ENCODE measurements at places on chromosomes 12 and 14.

DNA sequence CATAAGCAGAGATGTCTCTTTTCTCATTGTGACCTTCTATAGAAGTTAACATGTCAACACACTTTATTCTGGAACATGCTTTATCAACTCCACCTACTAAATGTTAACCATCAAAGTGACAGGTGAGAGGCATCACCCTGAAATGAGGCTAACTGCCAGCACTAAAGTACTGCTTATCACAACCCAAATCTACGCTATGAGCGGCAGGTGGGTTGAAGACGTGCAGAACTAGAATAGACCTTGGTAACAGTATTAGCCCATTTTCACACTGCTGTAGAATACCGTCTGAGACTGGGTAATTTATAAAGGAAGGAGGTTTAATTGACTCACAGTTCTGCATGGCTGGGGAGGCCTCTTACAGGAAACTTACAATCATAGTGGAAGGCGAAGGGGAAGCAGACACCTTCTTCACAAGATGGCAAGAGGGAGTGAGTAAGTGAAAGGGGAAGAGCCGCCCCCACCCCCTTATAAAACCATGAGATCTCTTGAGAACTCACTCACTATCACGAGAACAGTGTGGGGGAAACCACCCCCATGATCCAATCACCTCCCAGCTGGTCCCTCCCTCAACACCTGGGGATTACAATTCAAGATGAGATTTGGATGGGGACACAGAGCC lies 359.0 kb downstream of the SEC23A start:
- H3K36me3 ChIP-seq: no peaks in the 10 kb centered on the region
- no peak overlapping the region for H3K4me3 ChIP-seq
- no peak for DNase-seq
- no peak overlapping the region for H3K27ac ChIP-seq

GRCh38 chr12:48285751-48286650 lies 64.7 kb downstream of the ZNF641 start:
- H3K27me3 ChIP-seq: peaks cover 7% of the 10 kb centered on the region
- H3K4me3 ChIP-seq: no peak overlapping the region
- DNase-seq: no peak

- H3K36me3 ChIP-seq: no peaks in the 10 kb centered on the region
- H3K27ac ChIP-seq: no peak overlapping the region
- DNase-seq: no peak
- peaks cover 5% of the 10 kb centered on the region for H3K27me3 ChIP-seq
- H3K4me3 ChIP-seq: no peak overlapping the region
- no peaks in the 10 kb centered on the region for H3K4me1 ChIP-seq
Observed at GRCh38 chr12:56898938-56899337, 35.3 kb downstream of the SDR9C7 start.

- peaks cover 24% of the 10 kb centered on the region for H3K4me1 ChIP-seq
- peaks cover 90% of the 10 kb centered on the region for H3K27me3 ChIP-seq
- no peak for DNase-seq
- no peak overlapping the region for H3K4me3 ChIP-seq
Observed at GRCh38 chr12:102961466-102961855, 4.0 kb downstream of the ASCL1 start.

DNA sequence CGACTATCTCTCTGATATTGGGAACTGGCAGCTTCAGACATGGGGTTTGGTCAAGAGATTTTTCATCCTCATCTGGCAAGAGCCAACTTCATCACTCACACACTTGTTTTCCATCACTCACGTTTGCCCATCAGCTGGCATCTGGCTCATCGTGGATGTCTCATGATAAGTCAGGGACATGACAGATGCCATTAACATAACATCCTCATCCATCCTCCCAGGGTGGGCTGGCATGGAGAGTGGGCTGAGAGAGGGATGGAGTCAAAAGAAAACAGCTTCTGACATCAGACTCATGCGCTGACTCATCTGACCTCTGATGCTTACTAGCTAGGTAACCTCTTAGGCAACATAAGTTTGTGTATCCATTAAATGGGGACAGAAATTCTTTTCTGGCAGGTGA lies 1.8 kb upstream of the VSX2 start:
- no peak overlapping the region for H3K4me3 ChIP-seq
- peaks cover 88% of the 10 kb centered on the region for H3K27me3 ChIP-seq
- peaks cover 3% of the 10 kb centered on the region for H3K36me3 ChIP-seq
- peaks cover 15% of the 10 kb centered on the region for H3K4me1 ChIP-seq
- DNase-seq: no peak
- H3K27ac ChIP-seq: no peak overlapping the region

DNA sequence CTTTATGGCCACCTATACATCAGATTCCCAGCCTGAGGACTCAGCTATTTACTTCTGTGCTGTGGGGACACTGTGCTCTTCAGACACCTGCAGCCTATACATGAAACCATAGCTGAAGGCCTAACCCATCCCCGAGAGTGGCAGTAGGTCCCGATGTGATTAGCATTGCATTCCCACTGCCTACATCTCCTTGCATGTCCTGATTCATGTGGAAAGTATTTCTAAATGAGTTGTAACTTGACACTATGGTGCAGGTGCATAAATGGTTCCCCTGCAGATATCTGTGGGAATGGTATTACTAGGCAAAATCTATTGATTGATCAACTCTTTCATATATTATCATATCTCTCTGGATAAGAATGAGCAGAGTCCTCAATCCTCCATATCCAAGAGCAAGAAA lies 433.5 kb downstream of the DAD1 start:
- H3K4me3 ChIP-seq: no peak overlapping the region
- H3K27ac ChIP-seq: no peak overlapping the region
- peaks cover 2% of the 10 kb centered on the region for H3K4me1 ChIP-seq
- no peak for DNase-seq
- H3K36me3 ChIP-seq: no peaks in the 10 kb centered on the region

GRCh38 chr14:64734990-64735389 lies 30.8 kb downstream of the PLEKHG3 start:
- no peak overlapping the region for H3K27ac ChIP-seq
- no peaks in the 10 kb centered on the region for H3K27me3 ChIP-seq
- H3K36me3 ChIP-seq: peaks cover 88% of the 10 kb centered on the region
- DNase-seq: peak; percentile 42
- H3K4me3 ChIP-seq: no peak overlapping the region

GRCh38 chr12:76216585-76217472 lies 131.4 kb downstream of the BBS10 start:
- no peak overlapping the region for H3K4me3 ChIP-seq
- no peak for DNase-seq
- H3K27ac ChIP-seq: no peak overlapping the region
- no peaks in the 10 kb centered on the region for H3K4me1 ChIP-seq

GRCh38 chr14:38065106-38065762 lies 142.5 kb upstream of the SSTR1 start:
- DNase-seq: no peak
- no peak overlapping the region for H3K4me3 ChIP-seq
- no peaks in the 10 kb centered on the region for H3K4me1 ChIP-seq

DNA sequence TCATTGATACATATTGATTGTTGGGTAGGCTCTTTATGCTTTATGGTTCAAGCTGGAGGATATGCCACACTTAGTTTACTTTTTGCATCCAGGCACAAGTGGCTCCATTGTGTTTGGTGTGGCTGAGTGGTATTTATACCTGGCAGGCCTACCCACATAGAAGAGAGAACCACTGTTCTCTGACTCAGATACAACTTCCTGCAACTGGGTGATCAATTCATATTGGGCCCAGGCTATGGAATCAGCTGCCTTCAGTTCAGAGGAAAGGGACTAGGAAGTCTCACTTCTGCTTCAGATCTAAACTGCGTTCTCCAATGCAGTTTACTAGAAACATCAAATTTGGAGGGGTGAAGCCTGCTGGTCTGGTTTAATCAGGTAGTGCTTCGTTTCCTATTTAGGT lies 49.8 kb upstream of the LRRK2 start:
- H3K4me1 ChIP-seq: no peaks in the 10 kb centered on the region
- no peak for DNase-seq
- no peak overlapping the region for H3K27ac ChIP-seq

DNA sequence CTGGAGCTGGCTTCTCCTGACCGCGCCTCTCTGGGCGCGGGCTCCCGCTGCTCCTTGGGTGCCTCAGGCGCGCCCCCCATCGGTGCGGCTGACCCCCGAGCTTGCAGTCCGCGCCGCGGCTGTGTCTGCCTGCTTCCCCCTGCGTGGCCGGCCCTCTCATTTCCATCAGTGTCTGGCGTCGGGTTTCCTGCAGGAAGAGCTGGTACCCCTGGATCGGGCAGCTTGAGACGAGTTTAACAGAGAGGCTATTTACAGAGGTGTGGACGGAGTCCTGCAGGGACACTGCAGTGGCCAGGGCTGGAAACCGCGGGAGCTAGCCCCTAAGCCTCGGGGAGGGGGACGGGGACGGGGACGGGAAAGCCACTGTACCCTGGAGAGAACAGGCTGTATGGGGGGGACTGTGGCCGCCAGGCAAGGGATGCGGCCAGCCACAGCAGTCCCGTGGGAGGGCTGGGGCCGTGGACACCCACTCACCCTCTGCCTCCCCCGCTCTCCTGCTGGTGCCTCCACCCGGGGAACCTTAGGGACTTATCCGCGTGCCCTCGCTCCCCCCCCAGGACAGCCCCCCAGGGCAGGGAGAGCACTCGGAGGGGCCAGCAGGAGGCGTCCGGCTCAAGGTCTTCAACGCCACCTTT lies 3.7 kb upstream of the CACNA2D4 start:
- DNase-seq: no peak
- no peak overlapping the region for H3K27ac ChIP-seq
- no peaks in the 10 kb centered on the region for H3K4me1 ChIP-seq
- peaks cover 29% of the 10 kb centered on the region for H3K27me3 ChIP-seq
- H3K4me3 ChIP-seq: no peak overlapping the region
- H3K36me3 ChIP-seq: no peaks in the 10 kb centered on the region

GRCh38 chr12:84397846-84398245 lies 514.8 kb downstream of the SLC6A15 start:
- no peak overlapping the region for H3K4me3 ChIP-seq
- no peak overlapping the region for H3K27ac ChIP-seq
- no peaks in the 10 kb centered on the region for H3K4me1 ChIP-seq
- no peak for DNase-seq

DNA sequence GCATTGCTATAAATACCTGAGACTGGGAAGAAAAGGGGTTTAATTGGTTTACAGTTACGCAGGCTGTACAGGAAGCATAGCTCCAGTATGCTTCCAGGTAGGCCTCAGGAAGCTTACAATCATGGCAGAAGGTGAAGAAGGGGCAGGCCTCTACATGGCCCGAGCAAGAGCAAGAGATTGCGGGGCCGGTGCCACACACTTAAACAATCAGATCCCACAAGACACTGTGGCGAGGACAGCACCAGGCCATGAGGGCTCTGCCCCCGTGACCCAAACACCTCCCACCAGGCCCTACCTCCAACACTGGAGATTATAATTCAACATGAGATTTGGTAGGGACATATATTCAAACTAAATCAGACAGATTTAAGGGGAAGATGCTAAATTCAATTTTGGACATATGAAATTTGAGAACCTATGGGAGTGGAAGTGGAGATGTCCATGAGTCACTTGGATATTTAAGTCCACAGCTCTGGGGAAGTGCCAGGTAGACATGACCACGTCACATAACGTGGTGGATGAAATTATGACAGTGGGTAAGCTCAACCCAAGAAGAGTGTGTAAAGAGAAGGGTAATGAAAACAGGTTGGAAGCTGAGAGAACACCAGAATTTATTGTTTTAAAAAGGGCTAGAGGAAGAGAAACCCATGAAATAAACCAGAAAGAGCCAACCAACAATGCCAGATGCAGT lies 1.5 kb upstream of the LTA4H start:
- H3K4me3 ChIP-seq: no peak overlapping the region
- no peaks in the 10 kb centered on the region for H3K27me3 ChIP-seq
- peaks cover 2% of the 10 kb centered on the region for H3K4me1 ChIP-seq

DNA sequence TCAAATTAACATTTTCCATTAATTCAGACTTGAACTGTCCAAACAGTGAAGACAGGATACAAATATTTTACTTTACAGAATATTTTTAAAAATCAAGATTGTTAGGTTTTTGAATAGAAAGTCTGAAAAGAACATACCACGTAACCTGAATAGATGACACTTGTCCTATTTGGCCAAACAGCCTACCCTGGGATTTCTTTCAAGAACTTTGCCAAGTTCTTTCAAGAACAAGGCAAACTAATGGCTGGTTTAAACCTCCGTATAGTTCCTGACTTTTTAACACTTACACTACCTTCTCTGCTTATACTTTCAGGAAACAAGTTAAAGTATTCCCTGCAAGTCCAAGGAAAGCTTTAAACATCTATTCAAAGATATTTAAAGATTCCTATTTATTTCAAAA lies 35.0 kb downstream of the MAP4K5 start:
- H3K4me1 ChIP-seq: no peaks in the 10 kb centered on the region
- peaks cover 2% of the 10 kb centered on the region for H3K36me3 ChIP-seq
- no peak overlapping the region for H3K27ac ChIP-seq

DNA sequence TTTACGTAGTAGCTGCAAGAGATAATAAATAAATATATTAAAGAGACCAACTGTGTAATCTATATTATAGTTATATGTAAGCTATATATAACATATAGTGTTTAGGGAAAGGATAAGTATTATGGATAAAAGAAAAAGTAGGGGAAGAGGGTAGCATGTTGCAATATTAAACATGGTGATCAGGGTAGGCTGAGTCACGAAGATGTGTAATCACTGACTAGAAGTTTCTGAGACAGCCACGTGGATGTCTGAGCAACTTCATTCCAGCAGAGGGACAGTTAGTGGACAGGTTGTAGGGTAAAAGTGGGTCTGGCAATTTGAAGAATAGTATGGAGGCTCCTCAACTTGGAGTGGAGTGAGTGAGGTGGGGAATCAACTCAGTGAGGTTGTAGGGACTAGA lies 109.7 kb downstream of the ANO4 start:
- H3K27ac ChIP-seq: no peak overlapping the region
- peaks cover 5% of the 10 kb centered on the region for H3K27me3 ChIP-seq
- no peaks in the 10 kb centered on the region for H3K36me3 ChIP-seq
- no peak overlapping the region for H3K4me3 ChIP-seq
- no peaks in the 10 kb centered on the region for H3K4me1 ChIP-seq

- peak; percentile 90 for DNase-seq
- no peak overlapping the region for H3K4me3 ChIP-seq
- peaks cover 3% of the 10 kb centered on the region for H3K4me1 ChIP-seq
- no peaks in the 10 kb centered on the region for H3K27me3 ChIP-seq
- peak overlapping the region; percentile 41 for H3K27ac ChIP-seq
Observed at GRCh38 chr12:75690296-75690955, 179.0 kb upstream of the KRR1 start.

- H3K36me3 ChIP-seq: peaks cover 16% of the 10 kb centered on the region
- DNase-seq: no peak
- H3K4me1 ChIP-seq: peaks cover 33% of the 10 kb centered on the region
Observed at GRCh38 chr12:96233939-96234461, 39.8 kb downstream of the ELK3 start.

- peaks cover 4% of the 10 kb centered on the region for H3K36me3 ChIP-seq
- DNase-seq: no peak
- no peak overlapping the region for H3K27ac ChIP-seq
- H3K4me3 ChIP-seq: peak overlapping the region; percentile 26
- H3K27me3 ChIP-seq: no peaks in the 10 kb centered on the region
- H3K4me1 ChIP-seq: peaks cover 8% of the 10 kb centered on the region
Observed at GRCh38 chr14:68663385-68664076, 129.3 kb downstream of the ZFP36L1 start.

DNA sequence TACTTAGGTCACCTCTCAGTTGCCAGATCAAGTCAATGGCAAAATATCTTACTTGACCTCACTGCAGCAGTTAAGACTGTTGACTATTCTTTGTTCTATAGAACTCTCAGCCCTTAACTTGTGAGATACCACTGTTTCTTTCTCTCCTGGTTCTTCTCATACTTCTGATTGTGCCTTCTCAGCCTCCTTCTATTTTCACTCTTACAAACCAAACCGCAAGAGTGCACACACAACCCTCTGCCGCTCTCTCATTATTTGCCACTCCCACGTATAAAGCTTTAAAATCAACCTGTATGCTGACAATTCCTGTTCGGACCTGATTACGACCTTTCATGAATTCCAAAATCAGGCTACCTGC lies 4.5 kb downstream of the E2F7 start:
- H3K4me3 ChIP-seq: no peak overlapping the region
- peaks cover 8% of the 10 kb centered on the region for H3K4me1 ChIP-seq
- DNase-seq: no peak
- H3K27ac ChIP-seq: no peak overlapping the region
- no peaks in the 10 kb centered on the region for H3K36me3 ChIP-seq
